Left cardiac atrium (tissue), 4 donors: ENCODE measurements at places on chromosomes 1 and 21.

DNA sequence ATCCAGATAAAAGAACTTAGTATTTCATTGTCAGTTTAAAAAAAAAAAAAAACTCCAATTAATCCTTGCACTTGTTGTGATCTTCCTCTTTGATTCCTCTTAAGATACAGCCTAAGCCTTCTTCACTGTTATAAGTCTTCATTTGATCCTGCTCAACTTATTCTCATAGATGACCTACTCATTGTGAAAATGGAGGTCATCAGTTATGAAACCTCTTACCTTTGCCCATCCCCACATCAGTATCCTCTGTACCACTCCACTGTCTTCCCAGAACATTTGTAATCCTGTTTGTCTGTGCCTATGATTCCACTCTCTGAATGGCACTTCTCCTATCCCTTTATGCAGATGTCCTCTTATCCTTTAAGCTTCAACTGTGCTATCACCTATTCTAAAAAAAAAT, 28.0 kb downstream of the ODR4 start:
- no peak for DNase-seq

GRCh38 chr21:46320331-46320801, 3.3 kb downstream of the C21orf58 start:
- no peak for DNase-seq

DNA sequence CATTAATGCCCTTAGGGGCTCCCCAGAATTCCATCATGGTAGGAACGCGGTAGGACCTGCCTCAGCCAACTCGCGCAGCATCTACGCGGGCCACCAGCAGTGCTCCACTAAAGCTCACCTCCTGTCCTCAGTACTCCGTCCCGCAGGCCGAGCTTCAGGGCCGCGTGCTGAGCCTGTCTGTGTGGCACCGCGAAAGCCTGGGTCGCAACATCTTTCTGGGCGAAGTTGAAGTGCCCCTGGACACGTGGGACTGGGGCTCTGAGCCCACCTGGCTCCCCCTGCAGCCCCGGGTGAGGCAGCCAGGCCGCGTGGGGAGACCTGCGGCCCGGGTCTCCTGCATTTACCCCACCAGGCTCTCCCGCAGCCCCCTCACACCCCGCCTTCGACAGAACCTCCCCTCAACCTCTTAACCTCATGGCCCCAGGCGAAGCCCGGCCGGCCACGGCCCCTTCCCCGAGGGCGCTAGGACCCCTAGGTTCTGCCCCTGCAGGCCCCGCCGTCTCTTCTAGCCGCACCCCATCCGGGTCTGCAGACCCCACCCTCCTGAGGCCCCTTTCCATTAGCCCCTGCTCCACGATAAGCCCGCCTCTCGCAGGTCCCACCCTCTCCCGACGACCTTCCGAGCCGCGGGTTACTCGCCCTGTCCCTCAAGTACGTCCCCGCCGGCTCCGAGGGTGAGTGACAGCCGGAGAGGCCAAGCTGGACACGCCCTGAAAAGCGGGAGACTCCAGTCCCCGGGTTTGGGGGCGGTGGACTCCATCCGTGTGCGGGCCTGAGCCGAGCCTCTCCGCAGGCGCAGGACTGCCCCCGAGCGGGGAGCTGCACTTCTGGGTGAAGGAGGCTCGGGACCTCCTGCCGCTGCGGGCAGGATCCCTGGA, 9.1 kb downstream of the SYTL1 start:
- DNase-seq, result peak; percentile 71

- DNase-seq, result no peak
These were observed 16.5 kb downstream of the S100A6 start for GRCh38 chr1:153519242-153519641.

- no peak for DNase-seq
These were observed 462.1 kb upstream of the DEPDC1 start for GRCh38 chr1:68958958-68959357.

DNA sequence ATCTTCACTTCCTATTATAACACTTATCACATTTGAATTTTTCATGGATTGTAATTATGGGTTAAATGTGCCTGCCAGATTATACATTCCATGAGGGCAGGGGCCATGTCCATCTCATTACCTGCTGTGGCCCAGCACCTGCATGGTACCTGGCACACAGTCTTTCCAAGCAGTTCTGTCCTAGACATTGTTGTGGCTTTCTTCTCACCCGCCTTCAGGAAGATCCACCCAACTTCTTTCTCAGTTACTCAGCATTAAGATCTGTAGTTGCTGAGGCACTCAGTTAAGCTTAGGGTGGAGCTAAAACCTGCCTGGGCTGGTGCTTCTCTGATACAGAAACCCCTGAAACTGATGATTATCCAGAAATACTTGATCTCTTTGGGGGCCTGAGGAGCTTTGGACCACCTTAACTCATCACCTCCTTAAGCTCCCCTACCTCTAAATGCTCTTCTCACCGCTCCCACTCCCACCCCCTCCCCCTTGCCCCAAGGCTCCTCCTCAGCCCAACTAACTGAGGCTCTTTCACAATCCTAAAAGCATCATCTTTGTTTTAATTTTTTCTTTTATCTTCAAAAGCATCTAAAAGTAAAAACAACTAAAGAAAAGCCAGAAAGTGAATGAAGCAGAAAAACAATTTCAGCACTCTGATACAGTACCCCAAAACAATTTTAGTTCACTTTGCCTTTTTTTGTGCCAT, 190.6 kb downstream of the FGGY start:
- DNase-seq, result no peak
